Vagina (tissue), 2 donors: ENCODE measurements at places on chromosomes 13 and 19.

- no peak for DNase-seq
Observed at GRCh38 chr13:105502193-105502592, 1033.3 kb downstream of the EFNB2 start.

DNA sequence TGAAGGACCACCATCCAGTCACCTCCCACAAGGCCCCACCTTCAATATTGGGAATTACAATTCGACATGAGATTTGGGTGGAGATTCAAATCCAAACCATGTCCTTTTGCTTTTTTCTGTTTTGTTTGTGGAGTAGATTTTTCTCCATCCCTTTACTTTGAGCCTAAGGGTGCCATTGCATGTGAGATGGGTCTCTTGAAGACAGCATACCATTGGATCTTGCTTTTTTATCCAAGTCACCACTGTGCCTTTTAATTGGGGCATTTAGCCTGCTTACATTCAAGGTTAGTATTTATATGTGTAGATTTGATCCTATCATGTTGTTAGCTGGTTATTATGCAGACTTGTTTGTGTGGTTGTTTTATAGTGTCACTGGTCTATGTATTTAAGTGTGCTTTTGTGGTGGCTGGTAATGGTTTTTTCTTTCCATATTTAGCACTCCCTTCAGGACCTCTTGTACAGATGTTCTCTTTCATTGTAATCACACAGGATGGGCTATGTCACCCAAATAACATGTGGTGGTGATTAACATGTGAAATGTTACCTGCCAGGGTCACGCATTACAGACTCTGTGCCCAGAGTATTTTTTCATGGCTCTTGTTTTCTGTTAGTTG, 58.0 kb downstream of the ZNF823 start:
- DNase-seq = no peak

GRCh38 chr19:41784743-41785142, 11.6 kb upstream of the CEACAM3 start:
- DNase-seq = no peak

DNA sequence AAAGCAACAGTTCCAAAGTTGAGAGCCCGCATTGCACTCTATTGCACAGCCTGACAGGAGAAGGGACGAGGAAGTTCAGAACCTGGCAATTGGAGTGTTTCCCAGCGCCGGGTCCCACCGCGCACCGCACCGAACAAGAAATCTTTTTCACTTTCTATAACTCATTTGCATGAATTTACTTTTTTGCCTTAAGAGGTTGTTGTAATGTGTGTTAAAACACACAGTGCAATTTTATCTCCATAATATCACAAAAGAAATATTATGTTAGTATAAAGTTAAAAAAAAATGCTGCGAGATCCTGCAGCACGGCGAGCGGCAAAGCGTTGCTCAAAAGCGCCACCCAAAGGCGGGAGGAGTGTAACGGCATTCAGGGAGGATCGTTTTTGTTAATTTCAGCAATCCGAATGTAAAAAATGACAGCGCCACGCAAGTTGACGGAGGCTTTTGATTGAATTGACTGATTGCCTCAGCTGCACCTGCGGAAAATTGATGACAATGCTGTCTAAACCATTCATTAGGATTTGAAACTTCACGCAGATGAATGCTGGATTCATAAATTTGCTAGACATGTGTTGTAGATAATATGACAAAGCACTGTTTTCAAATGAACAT, 303.6 kb upstream of the ZNF507 start:
- no peak for DNase-seq

DNA sequence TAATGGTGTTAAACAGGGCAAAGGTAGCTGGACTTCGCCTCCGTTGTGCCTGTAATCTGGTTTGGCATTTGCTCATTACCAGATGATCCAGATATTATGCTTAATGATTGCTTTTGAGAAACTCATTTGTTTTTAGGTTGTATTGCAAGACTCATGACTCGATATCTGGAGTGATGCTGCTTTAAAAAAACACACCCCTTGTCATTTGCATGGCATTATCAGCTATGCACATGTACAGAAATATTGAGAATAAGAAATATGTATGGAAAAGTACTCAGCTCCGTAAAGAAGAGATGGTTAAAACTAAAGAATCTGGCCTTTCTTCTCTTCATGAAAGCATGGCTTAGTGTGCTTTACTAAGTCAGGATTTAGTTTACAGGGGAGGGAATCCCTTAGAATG, 95.0 kb downstream of the ARHGEF7 start:
- no peak for DNase-seq
